ENCODE measurements at places on chromosomes 11 and 22.

GRCh38 chr11:44515048-44515447, 50.4 kb upstream of the CD82 start:
- DNase-seq = no peak

GRCh38 chr11:77322506-77322905, 21.0 kb upstream of the GDPD4 start:
- no peak for DNase-seq

- DNase-seq = peak; percentile 8
Observed at GRCh38 chr11:24386546-24387397, 110.1 kb upstream of the LUZP2 start.

DNA sequence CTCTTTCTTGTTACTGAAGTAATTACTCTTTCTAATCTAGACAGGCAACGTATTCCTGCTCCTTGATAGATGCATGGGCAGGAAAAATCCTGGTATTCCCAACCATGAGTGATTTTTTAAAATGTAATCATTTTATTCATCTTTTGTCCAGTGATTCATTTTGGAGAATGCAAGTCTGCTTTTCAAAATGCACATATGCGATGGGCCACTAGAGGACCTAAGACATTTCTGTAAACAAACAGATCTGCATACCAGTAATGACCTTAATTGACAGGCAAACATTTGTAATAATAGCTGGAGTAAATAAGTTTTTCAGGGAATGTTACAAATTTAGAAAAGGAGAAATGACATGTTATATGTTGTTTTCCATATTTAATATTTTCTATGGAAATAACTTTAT, 1167.6 kb downstream of the JRKL start:
- no peak for DNase-seq

DNA sequence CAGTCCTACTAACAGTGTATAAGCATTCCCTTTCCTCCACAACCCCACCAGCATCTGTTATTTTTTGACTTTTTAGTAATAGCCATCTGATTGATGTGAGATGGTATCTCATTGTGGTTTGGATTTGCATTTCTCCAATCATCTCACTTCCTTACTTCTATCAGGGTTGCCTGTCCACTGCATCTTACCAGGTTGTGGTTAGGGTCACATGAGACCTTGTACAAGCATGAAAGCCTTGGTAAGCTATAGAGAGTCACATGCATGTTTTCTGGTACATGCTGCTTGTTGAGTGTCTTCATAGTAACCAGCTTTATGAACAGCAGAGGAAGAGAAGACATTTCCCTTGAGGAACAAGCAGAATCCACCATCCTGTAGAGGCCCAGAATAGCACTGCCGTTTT, 102.9 kb upstream of the PAX6 start:
- DNase-seq = no peak

DNA sequence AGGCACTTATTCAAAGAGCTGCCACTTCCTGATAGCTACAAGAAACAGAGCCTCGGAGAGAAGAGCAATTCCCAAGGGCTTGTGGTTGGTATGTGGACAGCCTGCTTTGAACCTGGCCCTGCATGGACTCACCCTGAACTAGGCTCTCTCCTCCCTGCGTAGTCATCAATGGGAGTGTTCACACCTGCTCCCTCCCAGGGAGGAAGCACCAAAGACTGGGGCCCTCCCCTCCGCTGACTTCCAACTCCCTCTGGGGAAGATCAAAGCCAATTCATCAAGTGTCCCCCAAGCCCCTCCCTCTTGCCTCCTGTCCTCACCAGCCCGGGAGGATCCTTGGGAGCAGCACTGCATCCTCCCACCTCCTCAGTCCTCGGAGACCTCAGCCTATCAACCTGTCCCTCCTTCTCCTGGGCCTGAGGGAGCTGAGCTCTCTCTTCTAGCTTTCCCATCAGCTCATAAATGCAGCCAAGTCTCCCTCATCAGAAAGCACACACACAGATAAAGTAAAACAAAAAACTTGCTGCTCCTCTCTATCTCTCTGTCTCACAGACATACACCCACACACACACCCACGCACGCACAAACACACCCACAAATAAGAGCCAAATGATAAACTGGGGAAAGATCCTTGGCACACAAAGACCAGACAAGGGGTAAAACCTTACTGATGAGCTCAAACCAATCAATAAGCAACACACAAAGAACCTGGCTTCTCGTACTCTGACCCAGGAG, 3.3 kb downstream of the A4GALT start:
- DNase-seq = no peak

- DNase-seq = no peak
Observed at GRCh38 chr11:61907282-61907681, 10.1 kb downstream of the RAB3IL1 start.

DNA sequence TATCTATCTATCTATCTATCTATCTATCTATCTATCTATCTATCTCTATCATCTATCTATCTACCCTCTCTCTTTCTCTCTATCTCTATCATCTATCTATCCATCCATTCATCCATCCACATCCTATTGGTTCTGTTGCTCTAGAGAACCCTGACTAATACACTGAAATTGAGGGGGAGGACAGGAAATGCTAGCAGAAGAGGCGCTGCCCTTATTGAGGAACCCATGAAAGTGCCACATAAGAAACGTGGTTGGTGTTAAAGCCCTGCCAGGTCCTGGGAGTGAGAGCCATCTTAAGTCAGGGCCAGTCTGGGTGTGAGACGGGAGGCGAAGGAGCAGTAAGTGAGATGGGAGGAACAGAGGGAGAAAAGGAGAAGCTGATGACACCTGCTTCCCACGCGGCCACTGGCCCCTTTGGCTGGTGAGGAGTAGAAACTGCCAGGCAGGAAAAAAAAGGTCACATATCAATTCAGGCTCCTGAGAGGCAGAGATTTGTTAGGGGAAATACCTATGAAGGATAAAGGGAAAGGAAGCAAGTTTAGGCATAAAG, 87.9 kb upstream of the PLET1 start:
- DNase-seq = no peak

DNA sequence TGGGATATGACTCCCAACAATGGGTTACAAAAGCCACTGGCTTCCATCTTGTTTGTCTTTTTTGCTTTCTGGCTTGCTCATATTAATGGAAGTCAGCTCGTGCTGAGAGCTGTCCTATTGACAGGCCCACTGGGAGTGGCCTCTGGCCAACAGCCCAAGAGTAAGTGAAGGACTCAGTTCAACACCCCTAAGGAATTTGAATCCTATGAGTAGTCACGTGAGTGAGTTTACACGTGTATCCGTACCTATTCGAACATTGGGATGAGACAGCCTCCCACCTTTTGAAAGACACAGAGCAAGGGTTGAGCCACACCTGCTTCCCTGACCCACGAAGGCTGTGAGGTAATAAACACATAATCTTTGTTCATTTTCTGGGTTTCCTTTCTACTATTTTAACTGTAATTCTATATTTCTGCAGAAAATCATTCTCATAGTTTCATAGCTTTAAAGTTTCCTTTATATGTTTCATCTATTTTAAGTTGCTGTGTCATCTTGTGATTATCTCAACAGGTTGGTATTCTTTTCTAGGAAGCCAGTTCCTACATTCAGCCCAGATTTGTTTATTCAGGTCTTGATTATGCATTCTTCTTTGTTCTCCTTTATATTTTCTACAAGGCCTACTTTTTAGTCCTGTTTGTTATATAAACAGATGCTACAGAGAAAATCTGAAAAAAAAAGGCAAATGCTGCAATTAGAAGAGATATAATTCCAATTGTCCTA, 802.3 kb downstream of the CNTN5 start:
- DNase-seq = no peak

DNA sequence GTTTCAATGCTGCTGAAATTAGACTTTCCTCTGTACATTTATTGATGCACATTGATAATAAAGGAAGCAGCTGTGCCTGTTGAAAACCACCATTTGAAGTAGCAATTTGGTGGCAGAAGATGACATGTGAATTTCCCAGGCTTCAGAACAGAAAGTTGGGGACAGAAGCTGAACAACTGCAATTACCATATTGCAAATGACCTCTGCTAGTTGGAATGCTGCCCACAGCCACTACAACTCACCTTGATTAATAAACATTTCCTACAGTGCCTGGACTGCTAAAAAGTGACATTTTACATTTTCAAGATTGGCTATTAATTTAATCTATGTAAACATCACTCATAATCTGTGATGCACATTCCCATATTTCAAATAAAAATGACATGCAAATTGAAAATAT, 208.6 kb downstream of the LUZP2 start:
- DNase-seq = no peak

DNA sequence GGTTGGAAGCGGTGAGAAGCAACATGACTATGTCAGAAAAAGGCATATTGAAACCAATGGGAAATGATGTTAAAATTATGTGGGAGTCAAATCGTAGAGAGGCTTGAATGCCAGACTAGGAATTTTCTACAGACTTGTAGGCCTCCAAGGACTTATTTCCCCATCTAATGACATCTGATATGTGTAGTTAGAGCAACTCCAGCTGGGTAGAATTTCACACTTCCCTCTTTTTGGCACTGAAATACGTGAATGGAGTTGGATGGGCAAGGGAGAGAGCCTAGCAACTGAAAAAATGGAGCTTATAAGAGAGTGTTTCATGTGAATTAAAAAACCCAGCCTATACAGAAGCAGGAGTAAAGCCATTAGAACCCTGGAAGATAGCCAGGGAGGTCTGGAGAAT, 304.2 kb downstream of the INSC start:
- DNase-seq = no peak

DNA sequence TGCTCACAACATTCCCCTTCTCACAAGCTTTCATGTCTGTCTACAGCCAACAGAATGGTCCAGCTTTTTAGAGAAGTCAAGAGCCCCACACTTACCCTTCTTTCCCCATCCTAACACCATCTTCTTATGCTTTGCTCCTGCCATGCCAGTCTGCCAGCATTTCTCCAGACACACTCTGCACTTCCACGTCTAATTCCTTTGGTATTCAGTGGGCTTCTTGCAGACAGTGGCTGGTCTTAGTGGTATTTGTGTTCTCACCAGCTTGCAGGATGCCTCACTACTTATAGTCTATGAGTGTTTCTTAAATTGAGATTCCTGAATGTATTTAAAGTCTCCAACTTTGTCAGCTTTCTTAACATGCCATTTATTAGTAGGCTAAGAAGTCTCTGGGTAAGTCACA, 154.4 kb downstream of the BBOX1 start:
- DNase-seq = no peak

GRCh38 chr11:11382858-11383532, 29.9 kb upstream of the CSNK2A3 start:
- no peak for DNase-seq

DNA sequence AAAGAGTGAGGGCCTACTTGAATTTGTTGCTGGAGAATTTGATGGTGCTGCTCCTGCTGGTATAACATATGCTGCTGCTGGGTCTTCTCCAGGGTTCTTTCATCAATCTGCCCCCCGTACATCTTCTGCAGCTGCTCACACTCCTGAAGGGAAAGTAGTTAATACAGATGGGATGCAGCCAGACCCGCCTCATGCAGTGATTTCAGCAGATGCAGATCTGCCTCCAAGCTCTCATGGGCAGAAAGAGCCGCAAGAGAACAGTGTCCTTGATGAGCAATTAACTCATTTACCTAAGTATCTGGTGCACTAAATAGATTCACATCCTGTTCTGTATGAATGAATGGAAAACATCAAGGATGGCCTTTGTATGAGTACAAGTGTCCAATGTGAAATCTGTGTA, 24.8 kb upstream of the APOA1 start:
- no peak for DNase-seq

GRCh38 chr11:93630037-93630436, 31.4 kb upstream of the CEP295 start:
- DNase-seq = no peak

DNA sequence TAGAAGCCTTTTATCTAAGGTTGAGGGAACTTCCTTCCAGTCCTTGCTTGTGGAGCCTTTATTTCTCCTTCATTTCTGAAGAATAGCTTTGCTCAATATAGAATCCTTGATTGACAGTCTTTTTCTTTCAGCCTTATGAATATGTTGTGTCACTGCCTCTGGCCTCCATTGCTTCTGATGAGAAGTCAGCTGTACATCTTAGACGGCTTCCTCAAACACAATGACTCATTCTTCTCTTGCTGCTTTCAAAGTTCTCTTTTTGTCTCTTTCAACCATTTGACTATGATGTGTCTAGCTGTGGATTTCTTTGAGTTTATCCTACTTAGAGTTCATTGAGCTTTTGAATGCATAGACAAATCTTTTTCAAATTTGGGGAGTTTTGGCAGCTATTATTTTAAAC, 893.2 kb downstream of the BRD1 start:
- DNase-seq = no peak

DNA sequence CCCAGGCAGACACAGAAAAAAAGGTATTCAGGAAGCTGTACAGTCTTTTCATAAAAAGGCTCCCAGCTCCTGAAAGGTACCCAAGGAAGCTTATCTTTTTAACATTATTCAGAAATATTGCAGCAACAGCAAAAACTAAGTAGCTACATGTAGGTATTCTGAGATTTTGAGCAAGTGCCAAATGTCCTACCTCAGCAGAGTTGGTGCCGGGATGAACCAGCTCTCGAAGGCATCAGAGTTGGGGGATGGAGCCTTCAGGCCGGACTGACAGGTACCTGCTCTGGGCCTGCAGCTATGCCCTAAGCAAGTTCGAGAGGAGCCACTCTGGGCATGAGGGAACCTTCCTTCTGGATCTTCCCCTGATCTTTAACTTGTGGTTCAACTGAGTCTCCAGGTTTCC, 77.1 kb upstream of the TTC12 start:
- no peak for DNase-seq
